ENCODE measurements at places on chromosomes 7 and 10. TPM values are rescaled to one million over a fixed set of nuclear protein-coding genes. Genes with fewer than 3 reads are reported as not detected.

- peak; percentile 72 for DNase-seq
- peaks cover 37% of the 10 kb centered on the region for H3K4me1 ChIP-seq
- peak overlapping the region; percentile 68 for H3K4me3 ChIP-seq
- H3K27ac ChIP-seq = peak overlapping the region; percentile 91
- H3K36me3 ChIP-seq = no peaks in the 10 kb centered on the region
- peaks cover 89% of the 10 kb centered on the region for H3K27me3 ChIP-seq
Observed at GRCh38 chr10:22340329-22341189, 4.7 kb upstream of the SPAG6 start.

DNA sequence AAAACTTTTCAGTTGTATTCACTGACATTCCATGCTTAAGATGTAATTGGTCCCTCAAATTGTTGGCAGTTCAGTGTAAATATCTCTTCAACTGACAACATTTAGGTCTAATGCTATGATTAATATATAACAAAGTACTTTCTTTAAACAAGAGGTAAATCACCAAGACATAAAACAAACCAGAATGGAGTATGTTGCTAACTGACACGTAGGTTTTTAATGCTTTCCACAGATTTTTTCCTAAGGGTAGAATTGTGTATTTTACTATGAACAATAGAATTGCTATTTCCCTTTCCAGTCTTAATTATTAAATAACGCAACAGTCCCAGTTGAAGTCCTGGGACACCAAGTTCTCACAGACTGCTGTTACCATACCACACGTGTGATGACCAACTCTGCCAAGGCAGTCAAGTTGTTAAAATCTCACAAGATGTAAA is 4.1 kb downstream of the JCAD start:
- no peak for DNase-seq
- H3K4me1 ChIP-seq = no peaks in the 10 kb centered on the region
- H3K4me3 ChIP-seq = peak overlapping the region; percentile 17
- peak overlapping the region; percentile 90 for H3K27ac ChIP-seq

DNA sequence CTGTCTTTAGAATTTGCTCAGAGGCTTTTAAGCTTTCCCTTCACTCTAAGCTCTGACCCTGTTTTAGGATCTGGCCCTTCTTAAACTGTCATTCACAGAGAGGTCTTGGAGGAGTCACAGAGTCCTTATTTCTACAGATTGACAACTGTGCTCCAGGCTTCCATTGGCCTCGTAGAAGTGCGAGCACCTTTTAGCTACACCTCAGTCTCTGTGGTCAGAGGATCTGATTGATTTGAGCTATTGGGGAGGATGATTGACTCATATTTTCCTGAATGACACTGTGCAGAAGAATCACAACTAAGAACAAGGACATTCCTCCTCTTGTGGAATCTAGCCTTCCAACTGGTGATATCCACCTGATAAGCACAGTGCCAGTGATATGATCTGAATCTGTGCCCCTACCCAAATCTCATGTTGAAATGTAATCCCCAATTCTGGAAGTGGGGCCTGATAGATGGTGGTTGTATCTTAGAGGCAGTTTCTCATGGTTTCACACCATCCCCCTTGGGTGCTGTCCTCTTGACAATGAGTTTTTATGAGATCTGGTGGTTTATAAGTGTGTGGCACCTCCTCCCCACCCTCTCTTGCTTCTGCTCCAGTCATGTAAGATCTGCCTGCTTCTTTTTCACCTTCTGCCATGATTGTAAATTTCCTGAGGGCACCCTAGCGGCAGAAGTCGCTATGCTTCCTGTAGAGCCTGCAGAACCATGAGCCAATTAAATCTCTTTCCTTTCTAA is 3.2 kb downstream of the CYP3A7 start:
- H3K27ac ChIP-seq = no peak overlapping the region
- DNase-seq = no peak
- no peaks in the 10 kb centered on the region for H3K27me3 ChIP-seq
- H3K36me3 ChIP-seq = no peaks in the 10 kb centered on the region

DNA sequence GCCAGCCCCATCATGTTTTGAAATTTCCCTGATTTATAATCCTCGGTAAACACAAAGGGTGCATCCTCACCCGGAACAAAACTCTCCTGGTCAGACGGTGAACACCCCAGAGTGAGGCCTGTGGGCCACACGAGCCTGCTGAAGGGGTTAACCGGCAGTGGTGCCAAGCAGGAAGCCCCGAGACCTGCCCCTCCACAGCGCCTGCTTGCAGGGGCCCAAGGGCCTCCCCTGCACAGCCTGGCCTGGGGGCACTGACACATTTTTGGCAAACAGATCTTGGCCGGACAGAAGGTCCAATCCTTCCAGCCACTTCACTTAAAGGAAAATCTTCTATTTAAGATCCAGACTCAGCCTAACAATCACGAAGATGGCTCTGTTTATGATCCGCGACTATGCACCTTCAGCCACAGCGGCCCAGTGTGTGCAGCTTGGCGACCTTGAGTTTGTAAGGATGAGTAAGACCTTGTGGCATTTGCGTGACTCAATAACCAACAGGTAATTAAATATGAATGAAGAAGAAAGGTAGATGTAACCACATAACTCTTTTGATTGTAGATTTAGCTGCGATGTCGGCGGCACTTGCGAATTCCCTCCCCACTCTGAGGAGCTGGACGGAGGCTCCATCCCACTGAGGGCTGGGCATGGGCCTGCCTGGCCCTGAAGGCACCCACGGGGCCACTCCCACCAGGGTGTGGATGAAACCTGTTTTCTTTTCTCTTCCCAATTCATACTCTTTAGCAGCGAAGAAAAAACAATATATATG is 328.2 kb downstream of the DNAJB6 start:
- no peak overlapping the region for H3K27ac ChIP-seq
- H3K27me3 ChIP-seq = peaks cover 6% of the 10 kb centered on the region
- H3K36me3 ChIP-seq = no peaks in the 10 kb centered on the region
- H3K4me1 ChIP-seq = peaks cover 4% of the 10 kb centered on the region

DNA sequence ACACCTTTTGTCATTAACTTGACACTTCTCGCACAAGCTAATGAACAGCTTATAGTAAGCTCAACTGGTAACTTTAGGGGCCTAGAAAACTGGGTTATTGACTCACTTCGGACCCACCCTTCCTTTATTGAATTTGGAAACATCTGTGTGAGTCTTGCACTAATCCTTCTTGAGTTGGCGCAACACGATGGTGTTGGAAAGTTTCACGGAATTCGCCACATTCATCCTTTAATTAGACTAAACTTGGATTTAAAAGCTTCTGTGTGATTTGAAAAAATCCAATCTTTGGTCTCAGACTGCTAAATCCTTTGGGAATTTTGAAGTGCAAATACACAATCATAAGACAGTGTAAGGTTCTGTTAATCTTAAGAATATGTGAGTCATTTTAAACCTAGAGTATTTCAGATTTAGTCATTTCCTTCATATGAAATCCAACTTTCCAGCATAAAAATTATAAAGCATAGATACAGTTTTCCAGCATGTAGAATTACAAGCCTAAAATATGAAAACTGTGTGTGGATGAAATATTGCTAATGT is 15.1 kb downstream of the FZD8 start:
- no peak for DNase-seq
- no peak overlapping the region for H3K27ac ChIP-seq
- no peak overlapping the region for H3K4me3 ChIP-seq
- no peaks in the 10 kb centered on the region for H3K27me3 ChIP-seq
- no peaks in the 10 kb centered on the region for H3K4me1 ChIP-seq
- H3K36me3 ChIP-seq = no peaks in the 10 kb centered on the region

DNA sequence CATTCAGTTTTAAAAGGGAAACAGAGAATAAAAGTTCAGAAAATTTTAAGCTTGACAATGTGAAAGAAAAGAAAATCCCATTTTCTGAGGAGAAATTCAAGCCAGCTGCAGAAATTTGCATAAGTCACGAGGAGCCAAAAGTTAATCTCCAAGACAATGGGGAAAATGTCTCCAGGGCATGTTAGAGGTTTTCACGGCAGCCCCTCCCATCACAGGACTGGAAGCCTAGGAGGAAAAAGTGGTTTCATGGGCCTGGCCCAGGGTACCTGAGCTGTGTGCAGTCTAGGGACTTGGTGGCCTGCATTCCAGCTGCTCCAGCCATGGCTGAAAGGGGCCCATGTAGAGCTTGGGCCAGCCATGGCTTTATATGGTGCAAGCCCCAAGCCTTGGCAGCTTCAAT is 59.6 kb upstream of the NXPH1 start:
- no peaks in the 10 kb centered on the region for H3K4me1 ChIP-seq
- no peaks in the 10 kb centered on the region for H3K27me3 ChIP-seq
- H3K36me3 ChIP-seq = no peaks in the 10 kb centered on the region
- no peak overlapping the region for H3K27ac ChIP-seq
- H3K4me3 ChIP-seq = no peak overlapping the region

DNA sequence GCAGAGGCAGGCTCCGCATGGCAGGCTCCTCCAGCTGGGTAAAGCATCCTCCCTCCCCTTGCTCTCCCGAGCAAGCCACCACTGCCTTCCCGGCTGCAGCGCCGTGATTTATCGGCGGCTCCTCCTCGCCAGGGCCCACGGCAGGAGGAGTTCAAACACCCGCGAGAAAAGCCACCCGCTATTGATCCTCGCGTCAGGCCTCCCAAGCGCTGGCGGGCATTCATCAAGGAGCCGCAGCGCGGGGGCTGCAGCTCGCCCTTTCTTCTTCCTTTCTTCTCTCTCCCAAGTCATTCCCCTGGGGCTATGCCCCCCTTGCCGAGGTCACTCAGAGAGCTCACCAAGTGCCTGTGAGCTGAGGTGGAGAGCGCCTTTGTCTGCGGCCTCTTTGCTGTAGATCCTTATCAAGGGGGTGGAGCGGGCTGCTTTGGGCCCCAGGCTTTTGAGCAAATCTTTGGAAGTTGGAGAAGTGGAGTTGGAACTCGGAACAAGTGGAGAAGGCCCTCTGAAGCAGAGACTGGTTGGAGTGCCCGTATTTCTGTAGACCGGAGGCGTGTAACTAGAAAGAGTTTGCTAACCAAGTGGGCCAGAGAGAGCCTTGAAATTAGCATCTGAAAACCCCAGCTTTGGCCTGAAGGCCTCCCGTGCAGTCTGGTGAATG is 107.2 kb upstream of the PPIF start:
- H3K4me1 ChIP-seq = peaks cover 88% of the 10 kb centered on the region
- H3K36me3 ChIP-seq = no peaks in the 10 kb centered on the region
- no peak for DNase-seq

DNA sequence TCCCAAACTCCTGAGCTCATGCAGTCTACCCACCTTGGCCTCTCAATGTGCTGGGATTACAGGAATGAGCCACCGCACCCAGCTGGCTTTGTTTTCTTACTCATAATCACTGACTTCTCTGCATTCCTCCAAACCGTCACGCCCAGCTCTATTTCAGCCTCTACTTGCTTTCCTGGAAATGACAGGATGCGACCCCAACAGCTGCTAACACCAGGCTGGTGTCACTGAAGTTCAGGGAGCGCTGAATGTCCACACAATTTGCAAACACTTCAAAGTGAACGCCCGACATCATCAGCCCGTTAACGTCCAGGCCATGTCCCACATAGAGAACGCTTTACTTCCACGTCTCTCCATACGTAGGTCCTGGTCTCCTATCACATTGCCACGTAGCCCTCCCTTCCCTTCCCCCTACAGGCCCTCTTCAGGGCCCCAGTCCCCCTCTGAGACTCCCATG is 12.8 kb upstream of the PROSER2 start:
- no peak overlapping the region for H3K4me3 ChIP-seq
- H3K27me3 ChIP-seq = no peaks in the 10 kb centered on the region
- H3K4me1 ChIP-seq = no peaks in the 10 kb centered on the region
- no peak for DNase-seq
- H3K27ac ChIP-seq = no peak overlapping the region
- no peaks in the 10 kb centered on the region for H3K36me3 ChIP-seq

- no peak overlapping the region for H3K27ac ChIP-seq
- DNase-seq = no peak
- no peaks in the 10 kb centered on the region for H3K27me3 ChIP-seq
- H3K36me3 ChIP-seq = no peaks in the 10 kb centered on the region
- no peak overlapping the region for H3K4me3 ChIP-seq
Observed at GRCh38 chr7:106827626-106828025, 37.5 kb upstream of the PIK3CG start.

DNA sequence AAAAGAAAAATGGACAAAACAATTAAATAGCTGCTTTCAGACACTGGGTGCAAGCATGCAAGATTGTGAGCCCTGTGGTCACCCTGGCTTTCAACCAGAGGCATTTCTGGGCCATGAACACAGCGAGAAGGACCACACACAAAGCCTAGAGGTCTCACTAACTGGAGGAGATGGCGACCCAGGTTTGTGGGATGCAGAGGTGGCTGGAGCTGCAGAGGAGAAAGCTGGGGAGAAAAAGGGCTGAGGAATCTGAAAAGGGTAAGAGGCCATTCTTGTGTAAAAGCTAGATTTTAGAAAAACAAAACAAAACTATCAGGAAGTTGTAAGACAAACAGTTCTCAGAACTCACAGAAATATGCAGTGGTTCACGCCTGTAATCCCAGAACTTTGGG is 30.1 kb upstream of the PTPRN2 start:
- H3K4me1 ChIP-seq = no peaks in the 10 kb centered on the region
- H3K27ac ChIP-seq = no peak overlapping the region
- no peaks in the 10 kb centered on the region for H3K36me3 ChIP-seq
- H3K4me3 ChIP-seq = no peak overlapping the region
- H3K27me3 ChIP-seq = no peaks in the 10 kb centered on the region
- DNase-seq = no peak

DNA sequence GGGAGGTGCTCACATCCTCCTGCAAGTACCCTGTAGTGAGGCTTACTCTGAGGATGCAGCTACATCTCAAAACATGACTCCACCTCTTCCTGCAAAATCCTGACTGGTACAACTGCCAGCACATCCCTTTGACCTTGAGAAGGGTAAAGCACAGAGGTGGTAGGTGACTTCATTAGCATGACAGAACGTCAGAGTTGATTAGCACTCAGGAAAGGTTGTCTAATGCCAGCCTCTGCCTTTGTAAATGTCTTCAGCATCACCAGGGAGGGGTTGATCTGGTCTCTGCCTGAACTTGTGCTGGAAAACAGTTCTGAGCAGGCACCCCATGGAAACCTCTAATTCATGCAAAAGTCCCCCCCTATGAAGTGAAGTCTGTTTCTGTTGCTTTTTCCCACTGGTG is 591.3 kb upstream of the GALNT17 start:
- no peak for DNase-seq
- no peaks in the 10 kb centered on the region for H3K36me3 ChIP-seq
- H3K27me3 ChIP-seq = no peaks in the 10 kb centered on the region
- H3K27ac ChIP-seq = no peak overlapping the region

GRCh38 chr10:59382831-59383295 is 20.5 kb upstream of the FAM13C start:
- DNase-seq = peak; percentile 41
- no peaks in the 10 kb centered on the region for H3K27me3 ChIP-seq
- H3K4me1 ChIP-seq = peaks cover 4% of the 10 kb centered on the region
- peak overlapping the region; percentile 77 for H3K27ac ChIP-seq
- no peak overlapping the region for H3K4me3 ChIP-seq

DNA sequence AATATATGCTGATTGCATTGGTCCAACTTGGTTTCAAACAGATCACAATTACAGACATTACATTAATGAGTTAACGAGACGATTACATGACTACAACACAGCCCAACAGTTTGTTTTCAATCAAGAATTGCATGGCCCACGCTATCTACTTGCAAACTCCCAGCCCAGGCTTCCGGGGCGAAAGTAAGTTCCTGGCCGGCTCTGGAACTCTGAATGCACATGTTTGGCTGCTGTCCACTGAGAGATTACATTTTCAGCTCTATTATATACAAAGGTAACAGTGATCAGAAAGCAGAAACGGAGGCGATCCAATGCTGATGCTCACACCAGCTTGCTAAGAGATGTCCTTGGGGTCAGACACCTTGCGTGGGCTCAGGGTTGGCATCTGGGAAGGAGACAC is 206.3 kb downstream of the FANK1 start:
- H3K27ac ChIP-seq = no peak overlapping the region
- no peak for DNase-seq
- H3K4me1 ChIP-seq = no peaks in the 10 kb centered on the region
- H3K4me3 ChIP-seq = no peak overlapping the region
- no peaks in the 10 kb centered on the region for H3K27me3 ChIP-seq
- no peaks in the 10 kb centered on the region for H3K36me3 ChIP-seq

Gene NCF1
- 23.5 TPM for total RNA-seq

Gene EXOC4
- total RNA-seq = 43.2 TPM

Gene DKK1
- total RNA-seq = 1.5 TPM

Gene MRPS33
- total RNA-seq = 127 TPM

Measured in heart left ventricle (tissue), 16 donors.